ENCODE measurements at places on chromosomes 4 and X. TPM values are rescaled to one million over a fixed set of nuclear protein-coding genes. Genes with fewer than 3 reads are reported as not detected.

XAGE1A gene
- not detected for total RNA-seq

ACSL4 gene
- total RNA-seq = 64.0 TPM

MAP7D2 gene
- 0.63 TPM for total RNA-seq

FOXR2 gene
- not detected for total RNA-seq

GABRA4 gene
- not detected for total RNA-seq

Data from activated CD8-positive, alpha-beta T cell treated with anti-CD3 and anti-CD28 coated beads for 36 hours (primary cell).